ENCODE measurements at places on chromosomes 16 and 17. TPM values are rescaled to one million over a fixed set of nuclear protein-coding genes. Genes with fewer than 3 reads are reported as not detected.

The IL17C gene
- not detected for total RNA-seq

The CD300LG gene
- total RNA-seq: not detected

The RDM1 gene
- total RNA-seq: 3.0 TPM

The DPEP2 gene
- not detected for total RNA-seq

The PMFBP1 gene
- total RNA-seq: 0.03 TPM

Data from A549 treated with dexamethasone at 1 μM for 4 hours (cell line).